ENCODE measurements at places on chromosomes 3 and 15. TPM values are rescaled to one million over a fixed set of nuclear protein-coding genes. Genes with fewer than 3 reads are reported as not detected.

RARRES1 gene
- total RNA-seq = 2.7 TPM

GRCh38 chr3:13688034-13688433 is 139.1 kb downstream of the FBLN2 start:
- H3K4me1 ChIP-seq = no peaks in the 10 kb centered on the region
- H3K36me3 ChIP-seq = no peaks in the 10 kb centered on the region
- no peak for DNase-seq
- no peak overlapping the region for H3K4me3 ChIP-seq

MST1R gene
- total RNA-seq = not detected

- no peak for DNase-seq
- H3K27me3 ChIP-seq = no peaks in the 10 kb centered on the region
- no peak overlapping the region for H3K27ac ChIP-seq
- peaks cover 2% of the 10 kb centered on the region for H3K4me1 ChIP-seq
Observed at GRCh38 chr3:194125442-194125841, 10.5 kb upstream of the HES1 start.

A4GNT gene
- not detected for total RNA-seq

- no peaks in the 10 kb centered on the region for H3K27me3 ChIP-seq
- DNase-seq = no peak
- no peak overlapping the region for H3K27ac ChIP-seq
- H3K4me3 ChIP-seq = no peak overlapping the region
- no peaks in the 10 kb centered on the region for H3K4me1 ChIP-seq
- H3K36me3 ChIP-seq = no peaks in the 10 kb centered on the region
Observed at GRCh38 chr3:71930056-71930991, 145.4 kb upstream of the PROK2 start.

DNA sequence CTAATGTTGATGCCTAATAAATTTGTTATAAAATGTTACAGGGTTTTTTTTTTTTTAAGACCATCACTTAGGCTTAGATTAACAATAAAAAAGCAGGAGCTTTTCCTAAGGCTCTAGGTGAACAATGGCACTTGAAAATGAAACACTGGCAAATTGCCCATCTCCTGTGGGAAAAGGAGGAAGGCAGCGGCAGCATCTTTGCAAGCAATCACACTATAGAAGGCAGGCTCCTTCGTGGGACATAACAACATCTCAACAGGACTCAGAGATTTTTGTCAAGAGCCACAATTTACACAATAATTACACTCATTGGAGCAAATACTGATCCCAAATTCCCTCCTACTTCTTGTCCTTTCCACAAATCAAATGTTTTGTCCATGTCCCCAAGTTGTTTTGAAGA is 646.7 kb downstream of the ROBO2 start:
- no peak for DNase-seq
- H3K36me3 ChIP-seq = no peaks in the 10 kb centered on the region

DNA sequence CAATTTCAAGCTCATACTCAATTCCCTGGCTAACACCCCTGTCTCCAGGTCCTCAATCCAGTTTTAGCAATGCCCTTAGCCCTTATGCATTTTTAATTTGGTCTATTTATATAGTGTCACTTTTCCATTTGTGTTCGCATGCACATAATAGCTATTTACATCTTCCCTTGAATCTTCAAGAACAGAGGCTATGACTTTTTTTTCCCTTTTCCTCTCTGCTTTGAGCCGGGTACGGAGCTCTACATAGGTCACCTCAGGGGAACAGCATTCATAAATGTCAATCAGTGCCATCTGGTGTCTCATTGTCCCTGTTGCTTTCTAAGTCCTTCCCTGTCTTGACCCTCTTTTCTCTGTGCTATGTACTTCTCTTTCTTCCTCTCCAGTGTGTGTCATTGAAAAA is 26.5 kb upstream of the ACTC1 start:
- H3K4me1 ChIP-seq = no peaks in the 10 kb centered on the region
- no peak for DNase-seq
- H3K4me3 ChIP-seq = no peak overlapping the region
- no peaks in the 10 kb centered on the region for H3K27me3 ChIP-seq

- DNase-seq = no peak
- H3K27ac ChIP-seq = peak overlapping the region; percentile 60
- peaks cover 35% of the 10 kb centered on the region for H3K4me1 ChIP-seq
- no peaks in the 10 kb centered on the region for H3K27me3 ChIP-seq
- no peak overlapping the region for H3K4me3 ChIP-seq
Observed at GRCh38 chr3:105793040-105793439, 75.8 kb downstream of the CBLB start.

FILIP1L gene
- total RNA-seq = 115 TPM

DNA sequence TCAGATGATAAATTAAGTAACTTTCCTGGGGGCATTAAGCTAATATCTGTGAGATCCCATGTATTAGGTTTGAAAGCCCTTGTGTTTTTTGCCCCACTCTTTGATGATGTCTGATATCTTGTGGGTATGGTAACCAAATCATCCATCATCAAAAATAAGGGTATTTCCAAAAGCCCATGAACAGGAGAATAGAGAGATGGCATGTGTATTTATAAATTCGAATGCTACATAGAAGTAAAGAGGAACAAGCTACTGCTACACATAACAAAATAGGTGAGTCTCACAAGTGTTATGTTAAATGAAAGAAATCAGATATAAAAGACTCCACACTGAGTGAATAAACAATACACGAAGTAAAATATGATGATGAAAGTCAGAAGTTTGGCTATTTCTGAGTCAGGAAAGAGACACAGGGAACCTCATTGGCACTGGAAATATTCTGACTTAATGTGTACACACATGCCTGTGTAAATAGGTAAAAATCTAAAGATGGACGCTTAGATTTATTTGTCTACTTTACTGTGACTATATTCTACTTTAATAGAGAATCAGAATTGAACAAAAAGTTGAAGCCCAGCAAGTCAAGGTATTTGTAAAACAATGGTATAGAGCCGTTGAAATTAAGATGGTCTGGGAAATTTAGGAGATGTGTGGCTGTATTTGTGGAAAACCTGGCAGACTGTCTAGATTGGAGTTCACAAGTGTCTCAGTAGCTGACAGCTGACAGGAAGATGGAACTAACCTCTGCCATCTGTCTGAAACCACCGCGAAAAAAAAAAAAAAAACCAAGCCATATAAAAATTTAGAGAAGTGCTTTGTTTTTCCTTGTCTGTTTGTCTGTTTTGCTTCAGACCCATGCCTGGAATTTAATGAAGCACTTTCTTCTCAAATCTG is 111.0 kb upstream of the TGFBR2 start:
- peaks cover 17% of the 10 kb centered on the region for H3K4me1 ChIP-seq
- H3K27me3 ChIP-seq = no peaks in the 10 kb centered on the region

LTF gene
- 0.62 TPM for total RNA-seq

DNA sequence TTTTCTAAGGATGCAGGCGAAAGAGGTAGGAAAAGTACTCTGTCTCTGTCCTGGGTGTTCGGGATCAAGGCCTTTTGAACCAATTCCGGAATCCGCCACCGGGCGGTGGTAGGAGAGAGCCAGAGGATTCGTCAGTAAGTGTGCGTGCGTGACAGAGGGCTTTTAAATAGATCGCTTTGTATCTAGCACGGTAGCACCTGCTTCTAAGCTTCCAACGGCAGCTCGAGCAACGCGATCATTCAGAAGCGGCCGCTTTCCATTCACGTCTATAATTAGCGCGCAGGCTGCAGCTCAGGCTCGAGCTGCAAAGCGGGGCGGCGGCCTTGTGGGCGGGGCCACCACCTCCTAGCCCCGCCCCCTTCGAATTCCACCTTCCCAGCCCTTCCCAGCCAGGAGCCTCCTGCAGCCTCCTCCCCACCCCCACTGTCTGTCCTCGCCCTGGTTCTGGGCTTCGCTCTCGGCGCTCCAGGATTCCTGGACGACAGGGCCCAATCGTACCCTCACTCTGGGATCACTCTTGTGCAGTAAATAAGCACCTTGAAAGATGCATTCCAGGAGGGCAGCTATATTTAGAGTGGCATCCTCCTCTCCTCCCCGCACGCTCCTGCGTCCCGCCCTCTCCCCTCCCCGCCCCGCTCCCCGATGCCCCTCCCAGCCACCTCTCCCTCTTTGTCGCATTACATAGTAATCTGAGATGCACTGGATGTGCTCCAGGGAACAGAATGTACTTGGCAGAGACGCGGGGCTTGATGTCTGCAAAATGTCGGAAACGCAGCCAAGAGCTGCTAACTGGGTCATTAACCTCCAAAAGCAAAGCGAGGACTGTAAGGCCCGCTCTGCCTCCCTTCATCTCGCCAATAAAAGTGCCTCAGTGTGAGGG is 224.1 kb upstream of the TPRG1 start:
- peak overlapping the region; percentile 92 for H3K27ac ChIP-seq
- H3K36me3 ChIP-seq = no peaks in the 10 kb centered on the region
- peaks cover 44% of the 10 kb centered on the region for H3K4me1 ChIP-seq
- H3K4me3 ChIP-seq = peak overlapping the region; percentile 57
- DNase-seq = peak; percentile 97

All from gastrocnemius medialis (tissue), 4 donors.